ENCODE measurements at places on chromosomes 1 and 21. TPM values are rescaled to one million over a fixed set of nuclear protein-coding genes. Genes with fewer than 3 reads are reported as not detected.

MMP23B gene
- 56.0 TPM for total RNA-seq

SELENBP1 gene
- 180 TPM for total RNA-seq

RSPO1 gene
- 6.0 TPM for total RNA-seq

GRCh38 chr1:116392717-116393404 lies 19.8 kb downstream of the ATP1A1 start:
- no peak for DNase-seq

DNA sequence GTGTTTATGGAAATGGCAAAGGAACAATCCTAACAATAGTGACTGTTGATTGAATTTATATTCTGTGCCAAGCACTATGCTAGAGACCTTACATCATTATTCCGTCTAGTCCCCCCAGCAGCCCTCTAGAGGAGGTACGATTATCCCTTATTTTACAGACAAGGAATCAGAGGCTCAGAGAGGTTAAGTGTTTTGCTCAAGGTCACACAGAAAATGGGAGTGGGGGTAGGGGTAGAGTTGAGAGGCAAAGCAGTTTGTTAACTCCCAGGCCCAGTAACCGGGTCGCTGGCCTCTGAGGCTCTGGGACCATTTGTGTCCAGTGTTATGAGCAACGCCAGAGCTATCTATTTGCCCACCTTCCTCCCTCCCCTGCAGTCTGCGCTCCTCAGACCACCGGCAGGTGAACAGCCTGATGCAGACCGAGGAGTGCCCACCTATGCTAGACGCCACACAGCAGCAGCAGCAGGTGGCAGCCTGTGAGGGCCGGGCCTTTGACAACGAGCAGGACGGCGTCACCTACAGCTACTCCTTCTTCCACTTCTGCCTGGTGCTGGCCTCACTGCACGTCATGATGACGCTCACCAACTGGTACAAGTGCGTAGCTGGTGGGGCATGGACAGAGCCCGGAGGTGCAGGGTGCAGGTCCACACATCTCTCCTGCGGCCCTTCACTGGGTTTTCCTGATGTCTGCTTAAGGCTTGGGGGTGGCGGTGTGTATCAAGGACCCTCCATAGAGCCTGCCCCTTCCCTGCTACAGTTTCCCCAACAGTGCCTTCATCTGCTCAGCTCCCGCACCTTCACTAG lies 19.8 kb downstream of the SERINC2 start:
- no peak for DNase-seq

SPATA1 gene
- 2.2 TPM for total RNA-seq

DNA sequence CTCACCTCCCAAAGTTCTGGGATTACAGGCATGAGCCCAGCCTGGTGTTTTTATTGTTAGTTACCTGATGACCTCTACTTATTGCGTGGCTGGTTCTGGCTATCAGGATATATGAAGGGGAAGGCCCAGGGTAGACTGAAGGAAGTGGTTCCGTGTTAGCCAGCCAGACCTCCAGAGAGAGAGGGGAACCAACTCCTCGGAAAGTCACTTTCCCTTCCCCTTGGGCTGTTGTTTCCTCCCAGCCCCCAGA lies 2.5 kb upstream of the RCSD1 start:
- no peak for DNase-seq

RWDD3 gene
- total RNA-seq: 18.8 TPM

DNA sequence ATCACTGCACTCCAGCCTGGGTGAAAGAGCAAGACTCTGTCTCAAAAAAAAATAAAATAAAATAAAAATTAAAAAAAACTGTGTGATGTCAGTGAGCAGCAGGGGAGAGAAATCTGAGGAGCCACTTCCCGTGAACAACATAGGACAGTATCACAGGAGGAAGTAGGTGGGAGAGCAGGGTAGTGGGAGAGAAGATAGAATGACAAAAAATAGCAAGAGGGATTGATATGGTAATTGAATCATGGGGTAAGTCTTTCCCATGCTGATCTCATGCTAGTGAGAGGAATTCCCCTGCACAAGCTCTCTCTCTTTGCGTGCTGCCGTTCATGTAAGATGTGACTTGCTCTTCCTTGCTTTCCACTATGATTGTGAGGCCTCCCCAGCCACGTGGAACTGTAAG lies 81.6 kb upstream of the PBX1 start:
- no peak for DNase-seq
